ENCODE measurements at places on chromosomes 12 and 14.

DNA sequence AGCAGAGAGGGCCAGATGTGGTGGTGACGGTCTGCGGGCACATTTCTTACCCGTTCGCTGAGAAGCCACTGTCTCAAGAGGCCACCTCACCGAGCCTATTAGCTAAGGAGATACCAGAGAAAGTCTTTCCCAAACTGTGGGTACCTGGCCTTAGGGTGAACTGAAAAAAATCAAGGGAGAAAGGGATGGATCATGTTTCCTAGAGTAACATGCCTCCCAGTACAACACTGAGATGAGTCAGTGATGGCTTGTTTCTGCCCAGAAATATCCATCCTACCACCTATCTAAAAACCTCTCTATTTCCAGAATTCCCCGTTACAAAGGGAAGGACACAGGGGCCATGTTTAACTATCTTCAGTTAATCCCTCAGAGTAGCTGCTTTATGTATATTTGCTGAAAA lies 83.7 kb downstream of the LMNTD1 start:
- no peak for DNase-seq

DNA sequence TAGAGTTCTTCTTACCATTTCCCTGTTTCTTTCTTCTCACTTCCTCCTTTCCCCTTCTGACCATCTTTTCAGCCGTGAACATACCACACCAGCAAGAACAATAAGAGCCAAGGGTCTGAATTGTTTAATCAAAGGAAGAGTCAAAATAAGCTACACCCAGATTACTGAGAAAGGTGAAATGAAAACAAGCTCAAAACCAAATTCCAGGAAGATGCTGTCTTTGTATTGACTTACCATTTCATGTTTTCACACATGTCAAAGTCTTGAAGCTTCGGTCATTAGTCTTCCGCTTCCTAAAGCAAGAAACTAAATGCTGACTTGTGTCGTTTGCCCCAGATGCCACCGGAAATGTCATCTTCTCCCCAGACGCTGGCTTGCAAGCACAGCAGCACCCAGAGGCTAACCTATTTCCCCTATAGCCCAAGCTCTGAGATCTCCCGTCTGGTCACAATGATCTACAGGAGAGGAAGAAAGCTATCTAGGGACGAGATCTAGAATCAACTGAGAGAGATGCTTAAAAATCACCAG lies 136.5 kb upstream of the AMIGO2 start:
- DNase-seq: no peak

DNA sequence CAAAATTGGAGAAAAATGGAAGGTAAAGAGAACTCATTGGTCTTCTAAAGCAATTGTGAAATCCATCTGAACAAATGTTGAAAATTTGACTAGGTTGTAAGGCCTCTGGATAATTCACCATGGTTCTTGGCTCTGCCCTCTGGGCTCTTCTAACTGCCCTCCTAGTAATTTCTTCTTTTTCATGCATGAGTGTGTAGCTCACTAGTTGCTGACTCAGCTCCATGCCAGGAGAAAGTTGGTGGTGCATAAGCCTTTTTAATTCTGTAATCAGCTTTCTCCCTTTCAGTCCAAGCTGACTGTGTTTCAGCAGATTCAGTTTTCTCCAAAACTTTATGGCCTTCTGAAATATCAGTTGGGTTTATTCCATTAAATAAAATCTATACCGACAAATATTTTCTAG lies 877.8 kb upstream of the ATXN7L3B start:
- DNase-seq: no peak

- no peak for DNase-seq
These were observed 131.5 kb downstream of the GPR135 start for GRCh38 chr14:59333668-59334067.

DNA sequence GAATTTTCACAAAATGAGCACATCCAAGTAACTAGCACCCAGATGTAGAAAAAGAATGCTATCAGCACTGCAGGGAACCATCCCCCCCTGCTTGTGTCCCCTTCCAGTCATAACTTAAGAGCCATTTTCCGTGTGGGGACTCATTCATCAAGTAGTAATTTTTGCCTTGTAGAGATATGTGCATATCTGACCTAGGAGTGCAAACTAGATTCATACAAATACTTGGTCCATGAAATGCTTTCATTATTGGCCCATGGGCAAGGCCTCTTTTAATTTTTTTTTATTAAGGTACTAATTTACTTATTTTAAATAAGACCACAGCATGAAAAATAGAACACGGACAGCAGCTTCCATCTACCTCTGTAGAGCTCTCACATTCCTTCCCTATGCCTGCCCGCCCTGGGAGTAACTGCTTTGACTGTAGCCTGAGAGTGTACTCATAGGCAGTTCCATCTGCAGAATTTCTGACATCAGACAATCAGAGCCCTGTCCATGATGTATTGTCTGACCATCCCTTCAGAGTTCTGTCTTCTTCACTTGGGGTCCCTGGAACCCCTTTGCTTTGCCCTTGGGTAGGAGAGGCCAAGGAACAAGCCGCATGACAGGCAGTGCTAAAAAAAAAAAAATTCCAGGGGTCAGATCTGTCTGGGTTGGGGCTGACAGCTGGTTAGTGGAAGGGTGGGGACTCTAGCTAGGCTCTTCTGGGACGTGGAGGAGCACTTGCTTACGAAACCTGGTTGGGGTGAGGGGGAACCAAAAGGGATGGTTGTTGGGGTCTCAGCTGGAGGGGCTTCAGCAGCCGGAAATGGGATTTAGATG lies 131.7 kb downstream of the C12orf75 start:
- no peak for DNase-seq

- DNase-seq: no peak
These were observed 75.1 kb downstream of the NRXN3 start for GRCh38 chr14:78245238-78245637.

DNA sequence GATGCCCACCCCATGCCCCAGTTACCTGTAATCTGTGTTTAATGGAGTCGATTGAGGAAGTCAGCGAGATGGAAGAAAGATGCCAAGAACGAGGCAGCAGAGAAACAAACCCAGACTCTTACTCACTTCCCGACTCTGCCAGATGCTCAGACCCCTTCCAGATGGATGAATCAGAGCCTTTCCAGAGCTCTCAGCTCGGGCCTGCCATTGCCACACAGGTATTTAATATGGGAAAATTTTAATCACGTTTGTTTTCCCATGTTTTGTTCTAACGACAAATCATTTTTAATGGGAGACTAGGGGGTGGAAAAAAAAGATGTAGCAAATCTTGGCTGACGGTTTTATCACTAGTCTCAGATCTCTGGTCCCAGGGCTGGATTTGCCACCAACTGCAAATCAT lies 72.5 kb upstream of the SRRM4 start:
- no peak for DNase-seq

- DNase-seq: no peak
These were observed 70.7 kb downstream of the PPHLN1 start for GRCh38 chr12:42396473-42397259.

DNA sequence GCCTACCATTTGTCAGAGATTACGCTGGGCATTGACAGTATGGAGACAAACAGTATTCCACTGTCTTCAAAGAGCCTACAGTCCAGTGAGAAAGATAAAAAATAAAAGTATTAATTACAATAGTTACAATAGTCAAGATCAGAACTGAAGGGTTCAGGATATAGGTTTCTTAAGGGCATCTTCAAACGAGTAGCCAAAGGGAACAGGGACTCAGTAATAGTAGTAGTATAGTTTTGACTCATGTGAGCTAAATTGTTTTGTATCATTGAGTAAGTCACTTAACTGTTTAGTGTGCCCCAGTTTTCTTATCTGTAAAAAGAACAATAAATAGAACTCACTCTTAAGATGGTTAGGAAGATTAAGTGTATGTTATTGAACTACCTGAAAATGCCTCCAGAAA lies 123.6 kb downstream of the METTL25 start:
- DNase-seq: no peak

GRCh38 chr12:89968151-89968700 lies 259.6 kb upstream of the ATP2B1 start:
- DNase-seq: no peak

DNA sequence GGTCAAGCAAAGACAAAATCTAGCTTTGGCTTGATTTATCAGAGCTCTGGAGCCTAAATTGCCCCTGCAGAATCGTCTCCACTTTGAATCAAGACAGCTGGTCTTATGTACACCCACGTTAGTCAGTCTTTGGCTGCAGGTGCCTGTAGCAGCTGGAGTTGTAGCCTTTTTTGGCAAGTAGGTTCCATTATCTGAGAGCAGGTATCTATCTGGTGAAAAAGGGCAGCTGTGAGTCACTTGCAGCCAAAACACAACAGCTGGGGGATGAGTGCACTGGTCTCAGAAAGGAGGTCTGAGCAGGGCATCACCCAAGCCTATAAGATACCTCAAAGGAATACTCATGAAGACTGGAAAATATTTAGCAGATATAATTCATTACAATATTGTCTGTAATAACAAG lies 43.6 kb upstream of the KCNH5 start:
- peak; percentile 40 for DNase-seq

GRCh38 chr12:128069359-128069997 lies 197.5 kb upstream of the TMEM132C start:
- DNase-seq: peak; percentile 55

DNA sequence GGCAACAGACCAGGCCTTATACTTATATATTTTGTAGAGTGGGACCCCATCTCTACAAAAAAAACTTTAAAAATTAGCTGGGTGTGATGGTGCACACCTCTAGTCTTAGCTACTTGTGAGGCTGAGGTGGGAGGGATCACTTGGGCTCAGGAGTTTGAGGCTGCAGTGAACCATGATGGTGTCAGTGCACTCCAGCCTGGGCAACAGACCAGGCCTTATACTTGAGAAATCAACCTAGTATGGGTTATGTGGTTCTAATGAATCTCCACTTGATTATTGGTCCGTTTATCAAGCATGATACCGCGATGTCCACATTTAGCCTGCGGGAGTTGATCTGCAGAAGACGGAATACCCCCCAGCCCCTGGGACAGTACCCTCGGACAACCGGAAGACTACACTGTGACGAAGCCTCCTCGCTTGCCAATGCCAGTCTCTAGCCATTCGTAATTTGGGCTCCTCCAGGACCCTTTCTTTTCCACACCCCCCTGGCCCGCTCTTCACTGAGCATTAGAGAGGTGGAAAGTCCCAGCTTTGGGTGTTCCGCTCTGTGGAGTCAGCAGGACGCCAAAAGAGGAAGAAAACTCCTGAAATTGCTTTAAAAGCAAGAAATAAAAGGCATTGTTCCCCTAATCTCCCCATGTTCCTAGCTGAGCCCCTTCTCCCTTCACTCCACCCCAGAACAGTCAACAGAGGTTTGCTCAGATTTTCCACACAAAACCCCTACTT lies 19.4 kb downstream of the LTBP2 start:
- no peak for DNase-seq

DNA sequence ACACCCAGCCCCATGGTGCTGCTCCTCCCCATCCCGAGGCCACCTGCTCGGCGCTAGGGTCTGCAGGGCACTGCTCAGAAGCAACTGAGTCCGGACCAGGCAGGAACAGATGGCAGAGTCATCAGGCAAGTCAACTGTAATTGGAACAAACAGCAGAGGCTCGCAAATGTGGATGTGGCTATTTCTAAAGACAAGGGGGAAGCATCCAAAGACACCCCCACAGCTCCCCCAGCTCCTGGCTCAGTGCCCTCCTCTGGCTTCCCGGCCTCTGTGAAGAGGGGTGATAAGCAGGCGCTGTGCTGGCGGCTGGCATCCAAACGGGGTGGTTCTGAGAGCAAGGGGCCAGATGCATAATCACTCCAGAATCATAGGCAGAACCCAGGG lies 125.6 kb downstream of the PIWIL1 start:
- no peak for DNase-seq

- DNase-seq: no peak
These were observed 121.1 kb downstream of the ANO6 start for GRCh38 chr12:45336762-45337596.

GRCh38 chr12:68794653-68795251 lies 13.2 kb upstream of the MDM2 start:
- DNase-seq: no peak

- DNase-seq: no peak
These were observed 5.2 kb downstream of the TRAFD1 start for GRCh38 chr12:112130441-112130998.

DNA sequence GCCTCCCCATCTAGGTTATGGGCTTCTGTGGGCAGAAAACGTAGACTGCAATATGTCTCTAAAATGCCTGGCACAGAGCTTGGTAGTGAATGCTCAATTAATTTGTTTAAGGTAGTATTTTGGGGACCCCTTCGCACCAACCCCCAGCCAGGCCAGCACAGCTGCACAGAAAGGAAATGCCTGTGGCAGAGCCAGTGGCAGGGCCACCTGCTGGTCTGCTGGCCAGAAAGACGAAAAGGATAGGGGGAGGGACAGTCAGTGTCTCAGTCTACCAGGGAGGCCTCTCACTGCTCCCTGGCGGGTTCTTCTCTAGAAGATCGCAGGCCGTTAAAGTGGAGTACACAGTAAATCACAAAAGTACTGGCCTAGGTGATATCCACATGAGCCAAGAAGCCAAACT lies 3.5 kb downstream of the RAB15 start:
- no peak for DNase-seq

GRCh38 chr12:73529231-73529630 lies 1008.4 kb upstream of the ATXN7L3B start:
- no peak for DNase-seq

- no peak for DNase-seq
These were observed 40.9 kb upstream of the EAPP start for GRCh38 chr14:34580381-34580780.

DNA sequence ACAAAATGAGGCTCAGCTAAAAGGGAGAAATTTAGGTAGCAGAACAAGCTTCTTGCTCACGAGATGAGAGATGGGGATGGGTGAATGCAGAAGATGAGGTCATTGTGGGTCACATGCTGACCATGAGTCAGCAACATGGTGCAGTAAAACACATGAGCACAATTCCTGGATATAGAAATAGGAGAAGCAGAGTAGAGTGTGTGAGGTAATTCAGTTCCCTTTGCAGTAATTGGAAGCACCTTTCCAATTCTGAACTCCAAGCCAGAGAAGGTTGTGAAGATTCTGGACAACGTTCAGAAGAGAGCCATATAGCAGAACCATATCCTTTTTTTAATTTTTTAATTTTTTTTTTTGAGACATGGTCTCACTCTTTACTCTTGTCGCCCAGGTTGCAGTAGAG lies 62.0 kb upstream of the LMNTD1 start:
- DNase-seq: no peak

GRCh38 chr12:79295572-79295971 lies 395.2 kb downstream of the PAWR start:
- DNase-seq: no peak
